ENCODE measurements at places on chromosomes 1 and 21.

- DNase-seq = no peak
Observed at GRCh38 chr1:9801909-9802308, 21.9 kb downstream of the CLSTN1 start.

DNA sequence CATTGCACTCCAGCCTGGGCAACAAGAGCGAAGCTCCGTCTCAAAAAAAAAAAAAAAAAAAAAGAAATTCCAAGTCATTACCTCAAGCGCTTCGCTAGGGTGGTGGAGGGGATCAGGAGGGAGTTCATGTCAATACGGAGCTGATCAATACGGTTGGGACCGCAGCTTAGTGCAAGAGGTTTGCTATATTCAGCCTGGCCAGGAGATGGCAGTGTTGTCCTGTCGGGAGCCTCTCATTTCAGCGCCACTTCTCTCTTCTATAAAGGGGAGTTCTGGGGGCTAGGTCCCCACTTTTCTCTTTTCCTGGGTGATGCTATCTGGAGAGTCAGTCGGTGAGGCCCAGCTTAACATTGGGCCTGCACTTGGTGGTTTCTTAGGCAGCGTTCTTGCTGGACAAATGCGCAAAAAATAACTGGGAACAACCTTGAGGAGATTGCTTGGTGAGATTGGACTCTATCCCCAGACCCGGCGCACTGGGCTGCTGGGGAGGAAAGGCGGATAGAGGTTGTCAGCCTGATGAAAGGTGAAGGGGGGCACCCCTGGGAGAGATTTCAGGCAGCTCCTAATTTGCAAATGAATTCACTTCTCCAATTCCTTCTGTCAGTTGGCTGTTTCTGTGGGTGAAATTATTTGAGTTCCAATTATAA, 40.4 kb downstream of the KIAA0040 start:
- peak; percentile 73 for DNase-seq

- DNase-seq = no peak
Observed at GRCh38 chr1:10631811-10632593, 157.3 kb downstream of the PEX14 start.

GRCh38 chr1:17875171-17875881, 120.2 kb downstream of the ACTL8 start:
- DNase-seq = no peak

DNA sequence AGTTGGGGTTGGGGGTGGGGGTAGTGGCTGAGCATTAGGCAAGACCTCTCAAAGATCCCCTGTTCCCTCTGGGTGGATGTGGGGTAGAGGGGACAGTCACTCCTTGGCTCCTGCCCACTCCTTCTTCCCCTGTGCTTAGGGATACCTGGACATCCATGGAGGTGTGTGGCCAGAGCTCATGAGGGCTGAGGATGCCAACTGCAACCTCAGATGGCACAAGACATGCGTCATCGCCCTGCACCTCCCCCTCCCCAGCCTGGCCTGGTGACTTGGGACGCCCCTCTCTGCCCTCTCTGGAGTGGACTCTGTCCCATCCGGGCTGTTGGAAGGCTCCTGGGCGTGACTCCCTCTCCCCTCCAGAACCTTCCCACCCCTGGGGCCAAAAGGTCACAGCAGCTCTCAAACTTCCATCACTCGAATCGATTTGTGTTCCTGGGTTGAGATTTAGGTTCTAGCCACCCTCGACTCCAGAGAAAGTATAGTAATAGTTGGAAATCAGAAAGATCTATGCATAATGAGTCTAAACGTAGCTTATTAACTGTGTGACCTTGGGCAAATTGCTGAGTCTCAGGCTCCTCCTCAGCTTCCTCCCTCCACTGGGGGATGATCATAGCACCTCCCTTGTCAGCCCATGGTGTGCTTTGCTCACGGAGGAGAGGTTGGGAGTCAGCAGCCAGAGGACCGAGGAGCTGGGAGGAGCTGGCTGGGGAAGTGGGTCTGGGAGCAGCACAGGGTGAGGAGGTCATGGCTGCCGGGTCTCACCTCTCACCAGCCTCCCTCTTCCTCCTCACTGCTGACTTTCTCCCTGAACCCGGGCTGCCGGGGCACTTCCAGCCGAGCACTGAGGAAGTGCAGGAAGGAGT, 2.2 kb upstream of the PTPN7 start:
- DNase-seq = no peak

DNA sequence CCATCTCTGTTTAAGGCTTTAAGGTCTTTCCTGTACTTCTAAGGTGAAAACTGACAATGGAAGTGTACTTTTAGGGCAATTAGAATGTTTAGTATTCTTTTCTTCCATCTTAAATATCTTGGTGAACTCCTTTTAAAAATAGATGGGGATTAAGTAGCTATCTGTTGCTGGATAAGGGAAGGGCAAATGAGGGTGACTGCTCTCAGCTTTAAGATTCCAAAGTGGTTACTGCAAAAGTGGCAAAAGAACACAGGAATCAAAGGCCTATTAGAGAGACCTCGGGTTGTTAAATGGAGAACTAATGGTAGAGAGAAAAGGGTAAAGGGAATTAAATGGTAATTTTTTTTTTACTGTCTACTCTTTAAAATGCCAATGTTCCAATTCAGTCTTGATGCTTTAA, 774.1 kb upstream of the B3GALT2 start:
- no peak for DNase-seq

All from activated CD4-positive, CD25-positive, alpha-beta regulatory T cell treated with anti-CD3 and anti-CD28 coated beads, Interleukin-2, amount 50 U/mL, for 72 hours (primary cell).